GM12865 (cell line): ENCODE measurements at places on chromosomes 12 and 14.

GRCh38 chr12:6426882-6427671, 17.7 kb upstream of the CD27 start:
- DNase-seq, result peak; percentile 97

DNA sequence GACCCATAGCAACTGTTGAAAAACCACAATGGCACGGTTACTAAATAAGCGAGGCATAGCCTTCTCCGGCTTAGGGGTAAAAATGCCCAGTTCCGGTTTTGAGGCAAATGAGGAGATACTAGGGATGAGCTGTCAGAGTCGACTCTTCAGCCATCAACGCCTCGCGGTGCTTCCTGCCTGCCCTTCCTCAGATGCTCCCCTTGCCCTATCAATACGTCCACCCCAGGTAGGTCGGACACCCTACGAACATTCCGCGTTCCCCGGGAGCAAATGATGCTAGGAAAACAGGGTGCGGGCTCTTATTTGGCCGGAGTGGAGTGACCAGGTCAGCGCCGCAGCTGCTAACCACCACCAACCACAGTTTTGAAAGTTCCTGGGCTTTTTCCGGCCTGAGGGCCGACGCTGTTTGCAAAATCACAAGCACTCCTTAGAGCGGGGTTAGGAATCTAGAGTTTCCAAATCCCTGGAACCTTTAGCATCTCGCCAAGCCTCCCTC, 1.2 kb downstream of the SRSF9 start:
- DNase-seq, result peak; percentile 63

- DNase-seq, result no peak
Observed at GRCh38 chr14:34180869-34181268, 230.0 kb upstream of the EGLN3 start.

- peak; percentile 53 for DNase-seq
Observed at GRCh38 chr14:68403191-68404145, 389.4 kb downstream of the ZFP36L1 start.

GRCh38 chr14:75053396-75054291, 2.4 kb upstream of the MLH3 start:
- no peak for DNase-seq

DNA sequence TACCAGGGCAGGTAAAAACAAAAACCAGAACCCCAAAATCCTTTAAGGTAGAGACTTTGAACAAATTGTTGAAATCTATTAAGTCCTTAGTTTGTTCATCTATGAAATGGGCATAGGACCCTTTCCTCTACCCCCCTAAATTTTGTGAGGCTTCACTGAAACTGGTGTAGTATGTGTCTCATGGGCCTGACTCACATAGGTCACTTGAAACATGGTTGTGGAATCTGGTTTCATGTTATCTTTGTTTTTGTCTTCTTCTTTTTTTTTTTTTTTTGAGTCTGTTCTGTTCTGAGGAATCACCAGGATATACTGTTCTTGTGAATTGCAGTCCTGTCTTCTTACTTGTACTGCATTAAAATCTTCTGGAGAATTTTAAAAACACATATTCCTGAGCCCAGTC, 202.2 kb downstream of the KTN1 start:
- DNase-seq, result no peak

GRCh38 chr14:64423987-64424386, 35.8 kb downstream of the MTHFD1 start:
- no peak for DNase-seq

- DNase-seq, result no peak
Observed at GRCh38 chr12:48247181-48247966, 44.3 kb upstream of the OR10AD1 start.
